Small intestine (tissue), 16 donors: ENCODE measurements at places on chromosomes 16 and 17.

GRCh38 chr17:27776882-27777624 lies 23.3 kb downstream of the NOS2 start:
- H3K4me1 ChIP-seq = no peaks in the 10 kb centered on the region
- H3K27me3 ChIP-seq = no peaks in the 10 kb centered on the region
- H3K4me3 ChIP-seq = no peak overlapping the region
- no peak overlapping the region for H3K27ac ChIP-seq
- DNase-seq = no peak
- peaks cover 2% of the 10 kb centered on the region for H3K36me3 ChIP-seq

DNA sequence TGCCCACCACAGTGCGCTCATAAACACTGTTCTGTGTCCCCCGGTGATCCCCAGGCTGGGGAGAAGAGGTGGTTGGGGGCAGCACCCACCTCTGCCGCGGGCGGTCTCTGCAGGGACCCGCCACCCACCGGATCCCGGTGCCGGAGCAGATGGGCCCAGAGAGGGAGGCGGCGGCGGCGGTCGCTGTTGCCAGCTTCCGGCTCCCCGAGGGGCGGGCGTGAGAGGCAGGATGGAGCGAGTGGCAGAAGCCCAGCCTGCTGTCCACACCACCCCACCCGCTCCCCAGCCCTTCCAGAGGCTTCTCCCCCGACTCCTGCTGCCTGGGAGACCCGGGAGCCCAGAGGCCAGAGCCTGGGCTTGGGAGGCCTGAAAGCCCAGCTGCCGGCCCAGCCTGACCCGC lies 142.6 kb upstream of the CIBAR2 start:
- DNase-seq = no peak
- no peaks in the 10 kb centered on the region for H3K27me3 ChIP-seq
- H3K27ac ChIP-seq = no peak overlapping the region

GRCh38 chr17:55324296-55324978 lies 59.7 kb downstream of the HLF start:
- no peak overlapping the region for H3K4me3 ChIP-seq
- DNase-seq = no peak
- peaks cover 2% of the 10 kb centered on the region for H3K4me1 ChIP-seq

DNA sequence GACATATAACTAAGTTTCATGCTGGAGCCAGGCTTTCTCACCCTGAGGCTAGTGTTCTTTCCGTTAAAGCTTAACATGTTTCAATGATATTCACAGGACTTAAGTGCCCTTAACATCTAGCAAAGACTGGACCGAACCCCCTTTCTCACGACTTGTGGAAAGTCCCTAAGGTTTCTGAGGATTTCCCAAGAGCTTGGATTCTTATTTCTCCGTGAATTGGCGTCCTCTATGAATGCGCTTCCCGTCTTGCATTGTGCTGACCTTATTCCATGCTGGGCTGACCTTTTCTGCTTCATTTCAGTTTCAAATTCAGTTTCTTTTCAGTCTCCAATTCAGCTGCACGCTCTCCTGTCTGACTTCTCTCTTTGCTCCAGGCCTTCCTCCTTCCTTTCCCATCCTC lies 206.4 kb downstream of the HS3ST3A1 start:
- no peak overlapping the region for H3K27ac ChIP-seq
- no peaks in the 10 kb centered on the region for H3K27me3 ChIP-seq
- no peak for DNase-seq
- H3K4me1 ChIP-seq = no peaks in the 10 kb centered on the region
- H3K4me3 ChIP-seq = no peak overlapping the region

GRCh38 chr16:8673611-8674412 lies 605 bp upstream of the ABAT start:
- peaks cover 7% of the 10 kb centered on the region for H3K4me1 ChIP-seq
- peak overlapping the region; percentile 54 for H3K4me3 ChIP-seq
- H3K27me3 ChIP-seq = no peaks in the 10 kb centered on the region

GRCh38 chr16:79647586-79647985 lies 47.0 kb upstream of the MAF start:
- DNase-seq = no peak
- H3K36me3 ChIP-seq = no peaks in the 10 kb centered on the region
- no peak overlapping the region for H3K27ac ChIP-seq

DNA sequence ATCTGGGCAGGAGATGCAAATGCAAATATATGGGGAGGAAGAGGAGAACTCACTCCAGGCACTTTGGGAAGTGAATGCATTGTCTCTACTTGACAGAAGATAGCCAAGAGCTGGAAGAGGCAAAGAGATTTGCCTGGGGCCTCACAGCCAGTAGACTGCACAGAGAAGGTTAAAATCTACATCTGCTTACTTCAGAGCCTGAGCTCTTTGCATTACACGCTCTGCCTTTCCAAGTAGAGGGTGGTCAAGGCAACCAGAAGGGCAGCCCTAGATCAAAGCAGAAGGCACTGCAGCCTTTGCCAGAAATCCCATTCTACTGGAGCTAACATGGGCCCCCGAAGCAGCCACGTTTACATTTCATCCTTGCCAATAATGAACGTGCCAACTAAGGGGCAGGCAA lies 407.2 kb upstream of the CCL2 start:
- no peaks in the 10 kb centered on the region for H3K4me1 ChIP-seq
- H3K27me3 ChIP-seq = no peaks in the 10 kb centered on the region
- H3K36me3 ChIP-seq = no peaks in the 10 kb centered on the region
- no peak for DNase-seq
- H3K4me3 ChIP-seq = no peak overlapping the region

- no peak overlapping the region for H3K4me3 ChIP-seq
- no peaks in the 10 kb centered on the region for H3K36me3 ChIP-seq
- peak overlapping the region; percentile 5 for H3K27ac ChIP-seq
Measured at GRCh38 chr16:19086322-19087199, 19.1 kb downstream of the COQ7 start.

DNA sequence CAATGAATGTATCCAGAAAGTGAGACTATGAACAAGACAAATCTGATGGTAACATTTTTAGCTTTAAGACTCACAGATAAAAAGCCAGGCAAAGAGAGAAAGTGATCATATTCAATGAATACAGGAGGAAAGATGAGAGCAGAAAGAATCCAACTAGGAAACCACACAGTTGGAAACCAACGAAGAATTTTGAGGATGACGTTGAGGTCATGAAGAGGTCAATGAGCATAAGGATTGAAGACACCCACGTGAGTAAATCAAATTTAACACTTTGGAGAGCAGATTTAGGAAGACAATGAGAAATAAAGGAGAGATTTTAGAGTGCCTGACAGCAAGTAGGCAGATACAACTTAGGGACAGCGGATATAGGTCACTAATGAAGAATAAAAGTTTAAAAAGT lies 948.1 kb downstream of the KCNJ2 start:
- no peak for DNase-seq
- H3K27ac ChIP-seq = no peak overlapping the region
- H3K4me3 ChIP-seq = no peak overlapping the region
- no peaks in the 10 kb centered on the region for H3K4me1 ChIP-seq
- no peaks in the 10 kb centered on the region for H3K27me3 ChIP-seq
